ENCODE measurements at places on chromosomes 7 and 10. TPM values are rescaled to one million over a fixed set of nuclear protein-coding genes. Genes with fewer than 3 reads are reported as not detected.

Gene EPHB4
- 31.8 TPM for total RNA-seq

Gene DDX56
- 61.9 TPM for total RNA-seq

- no peak for DNase-seq
- no peak overlapping the region for H3K4me3 ChIP-seq
- H3K4me1 ChIP-seq: no peaks in the 10 kb centered on the region
- H3K27me3 ChIP-seq: no peaks in the 10 kb centered on the region
- H3K36me3 ChIP-seq: no peaks in the 10 kb centered on the region
Observed at GRCh38 chr10:133473270-133473669, 19.5 kb downstream of the SCART1 start.

DNA sequence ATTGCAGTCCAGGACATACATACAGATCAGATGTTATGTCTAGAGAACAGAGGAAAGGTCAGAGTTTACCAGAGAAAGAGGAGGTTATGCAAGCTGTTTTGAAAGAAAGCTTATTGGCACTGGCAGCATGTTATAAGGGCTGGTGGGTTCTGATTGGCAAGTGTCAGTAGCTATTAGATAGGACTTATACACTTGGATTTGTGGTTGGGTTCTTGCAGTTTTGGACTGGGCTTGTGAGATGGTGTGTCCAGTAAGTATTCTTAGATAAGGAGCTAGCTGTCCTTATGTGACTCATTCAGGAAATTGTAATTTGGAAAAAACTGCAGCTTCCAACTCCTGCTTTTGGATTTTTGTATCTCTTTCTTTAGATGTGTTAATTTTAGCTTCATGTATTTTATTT is 130.7 kb upstream of the NAMPT start:
- H3K4me3 ChIP-seq: no peak overlapping the region
- no peak overlapping the region for H3K27ac ChIP-seq
- H3K36me3 ChIP-seq: no peaks in the 10 kb centered on the region
- no peaks in the 10 kb centered on the region for H3K27me3 ChIP-seq
- DNase-seq: no peak
- H3K4me1 ChIP-seq: no peaks in the 10 kb centered on the region

GRCh38 chr7:5677538-5678294 is 103.7 kb downstream of the RNF216 start:
- H3K27me3 ChIP-seq: no peaks in the 10 kb centered on the region
- DNase-seq: no peak
- no peaks in the 10 kb centered on the region for H3K4me1 ChIP-seq
- peak overlapping the region; percentile 23 for H3K27ac ChIP-seq
- no peak overlapping the region for H3K4me3 ChIP-seq
- H3K36me3 ChIP-seq: no peaks in the 10 kb centered on the region
